CD4-positive, alpha-beta T cell treated with Interleukin-10 for 1 hour (primary cell): ENCODE measurements at places on chromosomes 6 and 20.

DNA sequence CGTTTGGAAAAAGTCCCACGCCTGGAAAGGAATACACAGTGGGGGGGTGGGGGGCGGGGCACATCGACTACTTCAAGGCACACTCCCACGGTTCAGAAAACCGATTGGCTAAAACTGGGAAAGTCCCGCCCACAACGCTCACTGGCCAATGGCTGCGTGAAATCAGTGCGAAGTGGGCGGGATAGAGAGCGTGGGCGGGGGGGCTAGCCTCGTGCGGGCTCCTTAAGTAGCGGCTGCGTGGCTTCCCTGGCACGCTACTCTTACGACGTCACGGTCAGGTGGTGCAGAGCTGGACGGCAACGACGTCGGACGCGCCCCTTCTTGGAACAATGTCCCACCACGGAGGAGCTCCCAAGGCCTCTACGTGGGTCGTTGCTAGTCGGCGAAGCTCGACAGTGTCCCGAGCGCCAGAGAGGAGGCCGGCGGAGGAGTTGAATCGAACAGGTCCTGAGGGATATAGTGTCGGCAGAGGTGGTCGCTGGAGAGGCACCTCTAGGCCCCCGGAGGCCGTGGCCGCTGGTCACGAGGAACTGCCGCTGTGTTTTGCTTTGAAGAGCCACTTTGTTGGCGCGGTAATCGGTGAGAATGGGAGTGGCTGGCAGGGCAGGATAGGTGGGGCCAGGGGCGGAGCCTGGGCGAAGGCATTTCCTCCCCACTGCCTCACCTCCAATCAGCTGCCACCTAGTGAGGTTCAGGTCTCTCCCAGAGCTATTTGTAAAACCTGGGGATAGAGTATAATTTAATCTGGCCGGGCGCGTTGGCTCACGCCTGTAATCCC is at the start of gene DDX43:
Gene DDX43 (plus strand): TSS at position 252 of the 778 bp plus-strand sequence. CDS start 78 bp downstream, at position 330.
- peak; percentile 82 for DNase-seq

DNA sequence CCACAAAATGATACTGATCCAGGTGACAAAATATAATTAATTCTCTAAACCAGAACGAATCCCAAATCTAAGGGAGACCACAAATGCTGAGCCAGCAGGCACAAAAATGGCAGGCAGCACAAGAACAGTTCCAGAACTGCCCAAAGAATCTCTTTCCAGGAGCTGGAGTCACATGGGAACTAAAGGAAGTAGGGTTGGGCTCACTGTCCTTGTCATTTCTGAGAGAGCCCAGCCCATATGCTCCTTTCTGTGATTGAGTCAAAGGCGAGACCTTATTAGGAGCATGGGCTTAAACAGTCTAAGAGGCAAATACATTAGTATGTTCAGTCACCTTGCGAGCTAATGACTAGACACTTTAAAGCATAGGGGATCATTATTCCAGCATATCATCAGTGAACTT is 327.6 kb upstream of the ARID1B start:
- no peak for DNase-seq

DNA sequence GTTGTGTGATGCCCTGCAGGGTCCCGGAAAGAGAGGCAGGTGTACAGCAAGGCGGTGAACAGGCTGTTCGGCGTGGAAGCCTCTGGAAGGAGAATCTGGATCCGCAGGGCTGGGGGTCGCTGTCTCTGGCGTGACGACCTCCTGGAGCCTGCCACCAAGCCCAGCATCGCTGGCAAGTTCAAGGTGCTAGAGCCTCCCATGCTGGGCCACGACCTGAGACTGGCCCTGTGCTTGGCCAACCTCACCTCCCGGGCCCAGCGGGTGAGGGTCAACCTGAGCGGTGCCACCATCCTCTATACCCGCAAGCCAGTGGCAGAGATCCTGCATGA is 36.5 kb downstream of the TGM6 start:
- DNase-seq, result no peak

DNA sequence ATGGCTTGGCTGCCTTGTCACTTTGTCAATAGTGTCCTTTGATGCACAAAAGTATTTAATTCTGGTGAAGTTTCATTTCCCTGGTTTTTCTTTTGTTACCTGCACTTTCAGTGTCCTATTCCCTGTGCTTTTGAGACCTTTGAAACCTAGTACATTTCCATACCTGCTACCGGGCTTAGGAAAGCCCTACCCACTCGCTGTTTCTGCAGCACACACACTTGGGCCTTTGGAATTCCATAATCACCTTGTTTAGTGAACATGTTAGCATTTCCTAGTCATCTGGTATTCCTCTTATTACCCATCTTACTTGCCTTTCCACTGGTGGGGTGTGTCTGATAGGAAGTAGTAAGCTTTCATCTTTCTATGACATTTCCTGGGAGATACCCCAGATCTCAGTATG is 19.3 kb upstream of the SYNDIG1 start:
- no peak for DNase-seq

DNA sequence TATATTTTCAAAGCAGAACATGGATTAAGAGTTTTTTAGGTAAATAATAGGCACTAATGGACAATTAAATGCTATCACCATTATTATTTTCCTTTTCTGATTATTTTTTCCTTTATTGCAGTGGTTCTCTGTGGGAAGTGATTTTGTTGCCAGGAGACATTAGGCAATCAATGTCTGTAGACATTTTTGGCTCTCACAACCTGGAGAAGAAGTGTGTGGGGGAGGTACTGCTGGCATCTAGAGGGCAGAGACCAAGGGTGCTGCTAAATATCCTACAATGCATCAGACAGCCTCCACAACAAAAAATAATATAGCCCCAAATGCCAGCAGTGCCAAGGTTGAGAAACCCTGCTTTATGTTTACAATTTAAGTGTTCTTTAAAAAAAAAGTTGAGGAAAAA is 8.3 kb downstream of the IFNGR1 start:
- no peak for DNase-seq

GRCh38 chr6:39918831-39919230 is 15.4 kb downstream of the MOCS1 start:
- DNase-seq, result no peak

- DNase-seq, result no peak
Observed at GRCh38 chr6:5746053-5746758, 260.5 kb downstream of the NRN1 start.

GRCh38 chr6:107636486-107636885 is 146.6 kb downstream of the SOBP start:
- no peak for DNase-seq

GRCh38 chr6:121008553-121008952 is 325.7 kb downstream of the TBC1D32 start:
- DNase-seq, result no peak

DNA sequence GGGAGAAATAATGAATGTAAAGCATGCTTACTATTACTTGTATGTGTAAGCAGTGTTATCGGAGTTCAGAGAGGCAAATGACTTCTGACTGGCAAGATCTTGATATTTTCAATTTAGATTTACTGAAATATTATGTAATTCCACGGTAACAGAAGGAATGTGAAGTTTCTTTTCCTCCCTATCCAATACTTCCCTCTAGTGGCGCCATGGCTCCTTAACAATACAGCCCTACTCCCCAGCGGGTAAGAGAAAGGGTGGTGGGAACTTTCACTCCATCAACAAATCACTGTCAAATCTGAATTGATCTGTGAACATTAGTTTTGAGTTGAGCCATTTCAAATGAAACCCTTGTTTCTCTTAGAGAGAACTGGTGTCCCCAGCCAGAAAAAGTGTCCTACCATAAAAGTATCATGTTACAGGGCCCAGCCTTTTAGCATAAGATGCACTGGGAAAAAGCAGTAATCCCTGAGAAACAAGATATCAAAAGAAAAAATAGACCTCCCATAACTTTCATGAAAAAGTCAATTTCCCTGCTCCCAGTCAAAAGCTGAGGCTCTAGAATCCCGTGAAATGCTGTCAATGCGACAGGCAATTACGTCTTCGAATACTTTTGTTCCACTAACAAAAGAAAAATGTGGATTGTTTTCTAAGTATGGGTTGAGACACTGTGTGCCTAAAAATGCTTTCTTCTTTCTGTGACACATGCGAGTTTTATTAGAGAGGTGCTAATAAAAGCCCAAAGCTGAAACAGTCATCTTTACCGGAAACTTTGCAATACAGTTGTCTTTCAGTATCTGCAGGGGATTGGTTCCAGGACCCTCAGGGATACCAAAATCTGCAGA is 12.9 kb downstream of the COX7A2 start:
- no peak for DNase-seq

- DNase-seq, result no peak
Observed at GRCh38 chr6:49384904-49385303, 78.1 kb downstream of the MMUT start.

- no peak for DNase-seq
Observed at GRCh38 chr6:150032598-150032997, 7.3 kb upstream of the RAET1L start.

DNA sequence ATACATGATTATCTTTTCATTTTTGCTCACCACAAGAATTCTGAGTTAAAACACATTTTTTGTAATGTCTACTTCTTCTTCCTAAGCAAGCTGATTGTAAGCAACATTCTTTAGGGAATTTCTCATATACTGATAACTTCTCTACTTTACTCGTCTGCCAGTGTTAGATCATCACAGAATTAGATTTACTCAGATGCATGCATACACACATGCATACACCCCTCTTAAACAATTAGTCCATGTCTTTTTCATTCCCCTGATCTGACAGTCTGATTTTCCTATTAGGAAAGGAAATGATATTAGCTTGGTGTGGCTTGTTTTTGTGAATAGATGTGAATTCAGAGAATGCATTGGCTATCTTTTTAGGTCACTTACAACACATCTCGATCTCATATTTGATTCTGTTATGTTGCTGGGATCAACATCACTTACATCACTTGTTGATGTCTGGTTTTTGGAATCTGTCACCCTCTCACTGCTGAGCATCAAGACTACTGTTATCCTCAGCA is 91.4 kb downstream of the FIG4 start:
- DNase-seq, result no peak

GRCh38 chr20:23841693-23842092 is 15.2 kb upstream of the CST2 start:
- DNase-seq, result no peak

- no peak for DNase-seq
Observed at GRCh38 chr20:6974838-6975237, 207.4 kb downstream of the BMP2 start.

DNA sequence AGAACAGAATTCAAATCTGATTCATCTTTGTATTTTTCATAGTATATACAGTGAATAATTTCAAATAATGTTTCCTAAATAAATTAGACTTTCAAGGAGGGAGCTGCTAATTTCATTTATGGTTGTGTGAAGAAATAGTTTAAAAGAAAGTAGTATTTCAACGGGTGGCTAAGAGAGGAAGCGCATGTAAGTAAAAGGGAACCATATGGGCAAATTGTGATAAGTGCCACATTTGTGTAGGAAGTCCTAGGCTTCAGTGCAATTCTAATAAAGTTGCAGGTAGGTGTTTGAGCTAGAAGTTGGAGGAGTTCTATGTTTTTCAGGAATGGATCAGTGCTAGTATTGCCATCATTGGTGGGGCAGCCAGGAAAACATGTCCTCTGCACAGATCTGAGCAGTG is 178.8 kb upstream of the PRDM1 start:
- DNase-seq, result no peak

- DNase-seq, result no peak
Observed at GRCh38 chr6:3867641-3868502, 18.7 kb downstream of the FAM50B start.

DNA sequence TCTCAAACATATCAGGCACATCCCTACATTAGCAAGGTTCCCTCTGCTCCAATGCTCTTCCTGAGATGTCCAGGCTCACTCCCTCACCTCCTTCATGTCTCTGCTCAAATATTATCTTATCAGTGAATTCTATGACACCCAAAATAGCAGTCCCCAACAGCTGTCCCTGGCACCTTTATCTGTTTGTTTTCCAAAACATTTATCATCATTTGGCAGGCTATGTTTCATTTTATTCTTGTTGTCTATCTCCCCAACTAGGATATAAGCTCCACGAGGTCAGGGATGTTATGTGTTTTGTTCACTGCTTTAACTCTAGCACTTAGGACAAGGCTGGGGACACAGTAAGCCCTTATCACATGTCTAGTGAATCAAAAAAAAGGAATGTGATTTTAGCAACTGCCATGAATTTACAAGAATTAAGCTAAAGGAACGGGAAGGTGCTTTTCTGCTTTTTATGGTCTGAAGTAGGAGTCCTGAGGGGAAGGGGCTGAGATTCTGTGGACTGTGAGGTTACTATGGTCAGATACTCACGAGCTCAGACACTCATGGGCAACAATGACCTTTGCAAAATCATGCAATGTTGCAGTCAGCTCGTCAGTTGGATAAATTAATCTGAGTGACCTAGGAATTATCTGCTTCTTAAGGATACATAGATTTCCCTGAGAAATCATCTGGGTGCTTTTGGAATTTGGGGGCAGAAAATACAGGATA is 1.9 kb upstream of the IL22RA2 start:
- DNase-seq, result no peak

DNA sequence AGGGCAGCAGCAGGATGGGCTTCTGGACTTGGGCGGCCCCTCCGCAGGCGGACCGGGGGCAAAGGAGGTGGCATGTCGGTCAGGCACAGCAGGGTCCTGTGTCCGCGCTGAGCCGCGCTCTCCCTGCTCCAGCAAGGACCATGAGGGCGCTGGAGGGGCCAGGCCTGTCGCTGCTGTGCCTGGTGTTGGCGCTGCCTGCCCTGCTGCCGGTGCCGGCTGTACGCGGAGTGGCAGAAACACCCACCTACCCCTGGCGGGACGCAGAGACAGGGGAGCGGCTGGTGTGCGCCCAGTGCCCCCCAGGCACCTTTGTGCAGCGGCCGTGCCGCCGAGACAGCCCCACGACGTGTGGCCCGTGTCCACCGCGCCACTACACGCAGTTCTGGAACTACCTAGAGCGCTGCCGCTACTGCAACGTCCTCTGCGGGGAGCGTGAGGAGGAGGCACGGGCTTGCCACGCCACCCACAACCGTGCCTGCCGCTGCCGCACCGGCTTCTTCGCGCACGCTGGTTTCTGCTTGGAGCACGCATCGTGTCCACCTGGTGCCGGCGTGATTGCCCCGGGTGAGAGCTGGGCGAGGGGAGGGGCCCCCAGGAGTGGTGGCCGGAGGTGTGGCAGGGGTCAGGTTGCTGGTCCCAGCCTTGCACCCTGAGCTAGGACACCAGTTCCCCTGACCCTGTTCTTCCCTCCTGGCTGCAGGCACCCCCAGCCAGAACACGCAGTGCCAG is at the start of gene TNFRSF6B:
Gene TNFRSF6B (plus strand): TSS at position 25 of the 729 bp plus-strand sequence. CDS start 116 bp downstream, at position 141.
- DNase-seq, result no peak

GRCh38 chr6:46128476-46128875 is 1.3 kb upstream of the ENPP4 start:
- DNase-seq, result no peak

GRCh38 chr6:7433121-7433617 is 43.6 kb downstream of the RIOK1 start:
- DNase-seq, result no peak

GRCh38 chr6:55963301-55963700 is 87.9 kb upstream of the BMP5 start:
- no peak for DNase-seq
